Tibial nerve (tissue), 4 donors: ENCODE measurements at places on chromosomes 12 and 14. TPM values are rescaled to one million over a fixed set of nuclear protein-coding genes. Genes with fewer than 3 reads are reported as not detected.

DNA sequence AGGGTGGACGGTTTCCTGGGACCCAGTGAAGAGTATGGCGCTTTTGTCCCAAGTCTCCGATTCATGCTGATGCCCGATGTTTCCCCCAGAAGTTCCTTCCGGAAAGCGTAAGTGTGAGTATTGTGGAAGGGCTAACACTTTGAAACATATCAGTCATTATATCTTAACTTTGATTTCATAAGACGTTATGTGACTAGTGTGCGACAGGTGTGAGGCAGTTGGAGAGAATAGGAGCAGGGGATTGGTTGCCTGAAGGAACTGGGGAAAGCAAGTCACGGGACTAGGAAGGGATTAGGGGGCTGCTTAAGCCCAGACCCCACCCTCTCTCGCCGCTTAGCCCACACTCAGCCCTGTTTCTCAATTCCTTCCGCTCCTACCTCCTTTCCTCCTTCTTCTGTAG, 154.9 kb downstream of the CHST11 start:
- no peaks in the 10 kb centered on the region for H3K4me1 ChIP-seq
- no peaks in the 10 kb centered on the region for H3K36me3 ChIP-seq

GRCh38 chr12:118034429-118035189, 18.1 kb downstream of the RFC5 start:
- no peaks in the 10 kb centered on the region for H3K27me3 ChIP-seq
- H3K4me1 ChIP-seq, result no peaks in the 10 kb centered on the region
- H3K4me3 ChIP-seq, result no peak overlapping the region

- H3K27me3 ChIP-seq, result no peaks in the 10 kb centered on the region
- no peak overlapping the region for H3K4me3 ChIP-seq
- H3K27ac ChIP-seq, result no peak overlapping the region
- no peaks in the 10 kb centered on the region for H3K36me3 ChIP-seq
- DNase-seq, result no peak
These were observed 577.5 kb upstream of the FBXO33 start for GRCh38 chr14:40009771-40010170.

DNA sequence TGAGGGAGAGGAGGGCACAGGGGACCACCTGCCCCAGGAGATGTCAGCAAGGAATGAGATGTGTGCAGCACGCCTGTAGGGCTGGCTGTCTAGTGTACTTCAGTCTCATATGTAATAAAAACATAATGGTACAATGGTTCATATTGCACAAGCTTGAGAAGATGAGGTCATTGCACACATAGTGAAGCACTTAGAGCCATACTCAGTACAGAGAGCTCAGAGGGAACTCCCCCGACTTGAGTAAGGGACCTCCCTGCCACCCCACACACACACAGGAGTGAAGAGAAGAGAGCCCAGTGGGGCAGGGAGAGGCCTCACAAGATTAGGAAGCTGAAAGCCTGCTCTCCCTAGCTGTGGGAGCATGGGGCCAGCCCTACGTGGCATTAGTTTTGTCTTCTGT, 61.5 kb downstream of the SLC6A12 start:
- H3K36me3 ChIP-seq, result no peaks in the 10 kb centered on the region
- DNase-seq, result no peak
- H3K4me1 ChIP-seq, result no peaks in the 10 kb centered on the region
- no peaks in the 10 kb centered on the region for H3K27me3 ChIP-seq
- no peak overlapping the region for H3K27ac ChIP-seq

DNA sequence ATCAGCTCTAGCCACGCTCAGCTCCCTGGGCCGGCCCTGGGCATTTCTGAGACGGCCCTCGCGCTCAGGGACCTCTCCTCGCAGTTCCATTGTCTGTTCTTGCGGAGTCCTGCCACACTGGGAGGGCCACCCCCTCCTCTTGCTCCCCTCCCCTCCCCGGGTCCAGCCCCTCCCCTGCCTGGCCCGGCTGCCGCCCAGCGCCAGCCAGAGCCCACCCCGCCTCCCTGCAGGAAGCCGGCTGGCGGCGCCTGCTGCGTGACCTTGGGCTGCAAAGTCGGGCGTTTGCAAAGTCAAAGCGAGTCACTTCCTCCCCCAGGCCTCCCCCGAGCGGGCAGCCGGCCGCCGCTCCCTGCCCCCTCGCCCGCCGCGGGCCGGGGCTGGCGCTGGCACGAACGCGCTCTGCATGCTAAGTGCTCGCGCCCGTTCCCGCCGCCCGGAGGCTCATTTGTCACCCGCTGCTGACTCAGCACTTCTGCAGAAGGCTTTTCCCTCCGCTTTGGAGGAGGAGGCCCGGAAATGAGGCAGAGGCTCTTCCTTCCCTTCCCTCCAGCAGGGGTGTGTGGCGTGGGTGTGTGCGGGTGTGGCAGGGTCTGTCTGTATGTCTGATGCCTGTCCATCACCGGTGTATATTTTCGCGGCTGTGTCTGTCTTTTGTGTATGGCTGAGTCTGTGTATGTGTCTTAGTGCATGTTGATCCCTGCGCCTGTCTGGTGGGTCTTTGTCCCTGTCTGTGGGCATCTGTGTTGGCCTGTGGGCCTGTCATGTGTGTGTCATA, 72.0 kb downstream of the IRF2BPL start:
- peak; percentile 83 for DNase-seq
- H3K4me3 ChIP-seq, result peak overlapping the region; percentile 37
- no peaks in the 10 kb centered on the region for H3K27me3 ChIP-seq
- H3K36me3 ChIP-seq, result no peaks in the 10 kb centered on the region
- peaks cover 64% of the 10 kb centered on the region for H3K4me1 ChIP-seq

- no peak for DNase-seq
- no peak overlapping the region for H3K27ac ChIP-seq
- H3K4me3 ChIP-seq, result no peak overlapping the region
- no peaks in the 10 kb centered on the region for H3K27me3 ChIP-seq
These were observed 93.8 kb downstream of the KIF21A start for GRCh38 chr12:39348941-39349626.

DNA sequence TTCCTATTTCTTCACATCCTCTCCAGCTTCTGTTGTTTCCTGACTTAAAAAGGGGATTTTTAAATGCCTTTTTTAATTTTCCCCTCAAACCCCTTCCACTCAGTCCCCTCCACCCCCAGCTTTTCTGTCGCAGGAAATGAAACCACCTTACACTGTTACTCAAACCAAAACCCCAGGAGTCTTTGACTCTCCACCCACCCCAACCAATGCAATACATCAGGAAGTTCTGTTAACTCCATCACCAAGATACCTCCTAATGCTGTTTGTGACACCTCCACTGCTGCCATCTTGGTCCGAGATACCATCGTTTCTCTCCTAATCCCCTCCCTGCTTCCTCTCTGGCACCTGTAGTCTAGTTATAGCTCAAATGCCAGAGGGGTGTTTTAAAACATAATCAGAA, 25.4 kb upstream of the CPM start:
- H3K27ac ChIP-seq, result no peak overlapping the region
- no peak overlapping the region for H3K4me3 ChIP-seq
- no peaks in the 10 kb centered on the region for H3K27me3 ChIP-seq
- H3K4me1 ChIP-seq, result no peaks in the 10 kb centered on the region
- no peaks in the 10 kb centered on the region for H3K36me3 ChIP-seq
- DNase-seq, result no peak

DNA sequence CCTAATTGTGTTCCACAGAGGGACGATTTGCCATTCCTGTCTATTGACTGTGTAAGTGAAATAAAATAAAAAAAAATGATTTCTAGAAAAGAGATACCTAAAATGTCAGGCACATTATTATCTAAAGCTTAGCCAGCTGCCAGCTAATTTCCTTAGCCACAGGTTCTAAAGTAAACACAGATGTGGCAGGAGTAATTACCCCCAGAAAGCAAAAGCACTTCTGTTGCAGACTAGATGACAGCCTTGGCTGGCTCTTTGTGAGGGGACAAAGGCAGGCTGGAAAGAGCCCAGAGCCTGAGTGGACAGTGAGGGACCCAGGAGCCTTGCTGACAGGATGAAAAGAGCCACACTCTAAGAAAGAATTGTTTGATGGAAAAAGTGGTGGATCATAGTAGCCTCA, 418.1 kb downstream of the LRIG3 start:
- peaks cover 7% of the 10 kb centered on the region for H3K4me1 ChIP-seq
- no peak overlapping the region for H3K27ac ChIP-seq
- no peaks in the 10 kb centered on the region for H3K36me3 ChIP-seq
- H3K4me3 ChIP-seq, result no peak overlapping the region

DNA sequence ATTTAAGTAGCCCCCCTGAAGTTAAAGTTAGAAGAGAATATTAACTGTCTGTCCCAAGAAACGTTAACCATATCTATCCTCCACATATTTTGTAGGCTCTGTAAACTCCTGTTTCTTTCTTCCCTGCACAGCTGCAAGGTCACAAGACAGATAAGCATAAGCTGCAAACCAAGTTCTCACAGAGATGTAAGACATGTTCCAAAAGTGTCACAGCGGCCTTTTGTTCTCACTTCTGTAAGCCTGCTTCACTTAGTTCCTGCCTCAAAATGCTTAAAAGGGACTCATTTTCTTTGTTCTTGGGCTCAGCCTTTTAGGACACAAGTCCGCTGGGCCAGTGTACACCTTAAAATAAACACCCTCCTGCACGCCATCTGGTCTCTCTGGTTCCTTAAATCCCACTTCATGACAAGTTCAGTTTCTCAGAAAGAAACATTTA, 3.2 kb downstream of the RNASE1 start:
- peak overlapping the region; percentile 45 for H3K4me3 ChIP-seq
- no peaks in the 10 kb centered on the region for H3K27me3 ChIP-seq
- no peak for DNase-seq
- H3K27ac ChIP-seq, result peak overlapping the region; percentile 1
- H3K36me3 ChIP-seq, result no peaks in the 10 kb centered on the region

Gene DUSP16
- 16.2 TPM for total RNA-seq

Gene SBNO1
- 25.8 TPM for total RNA-seq

Gene KERA
- not detected for total RNA-seq

Gene TMEM179
- not detected for total RNA-seq

Gene IL31
- total RNA-seq, result not detected

Gene SCFD1
- total RNA-seq, result 67.5 TPM
